Fibroblast of mammary gland (primary cell): ENCODE measurements at places on chromosomes 6 and 20.

DNA sequence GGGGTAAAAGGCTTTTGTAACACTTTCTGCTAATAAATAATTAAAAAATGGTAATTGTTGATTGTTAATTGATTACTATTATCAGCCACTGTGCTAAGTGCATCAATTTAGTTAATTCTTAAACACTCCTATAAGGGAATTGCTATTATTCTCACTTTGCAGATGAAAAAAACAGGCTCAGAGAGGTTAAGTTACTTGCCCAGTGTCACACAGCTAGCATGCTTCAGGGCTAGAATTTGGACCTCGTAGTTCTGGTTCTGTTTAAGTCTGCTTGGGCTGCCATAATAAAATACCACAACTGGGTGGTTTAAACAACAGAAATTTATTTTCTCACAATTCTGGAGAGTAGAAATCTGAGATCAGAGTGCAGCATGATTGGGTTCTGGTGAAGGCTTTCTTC is 164.8 kb upstream of the TBX18 start:
- DNase-seq = no peak

GRCh38 chr20:63254606-63255384 is 532 bp upstream of the NKAIN4 start:
- DNase-seq = no peak

GRCh38 chr6:36402481-36402880 is 15.0 kb upstream of the ETV7 start:
- no peak for DNase-seq

GRCh38 chr20:21360705-21361104 is 36.6 kb downstream of the NKX2-4 start:
- peak; percentile 4 for DNase-seq

- DNase-seq = peak; percentile 49
These were observed 29.4 kb downstream of the PHIP start for GRCh38 chr6:79048611-79049010.

GRCh38 chr20:23404196-23404595 is 17.1 kb downstream of the NAPB start:
- DNase-seq = peak; percentile 61

DNA sequence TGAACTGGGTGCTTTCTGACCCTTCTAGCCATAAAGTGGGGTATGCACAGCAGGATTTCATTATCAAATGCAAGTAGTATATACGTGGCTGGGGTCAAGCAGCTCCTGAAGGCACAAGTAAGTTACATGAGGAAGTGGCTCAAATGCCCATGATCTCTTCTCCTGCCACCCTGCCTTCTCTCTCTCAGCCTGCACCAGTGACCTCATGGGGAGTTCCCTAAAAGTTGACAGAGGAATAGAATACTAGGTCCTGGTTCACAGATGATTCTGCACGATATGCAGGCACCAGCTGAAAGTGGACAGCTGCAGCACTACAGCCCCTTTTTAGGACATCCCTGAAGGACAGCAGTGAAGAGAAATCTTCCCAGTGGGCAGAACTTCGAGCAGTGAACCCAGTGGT is 282.0 kb downstream of the BCKDHB start:
- DNase-seq = no peak
